ENCODE measurements at places on chromosomes 2 and 18. TPM values are rescaled to one million over a fixed set of nuclear protein-coding genes. Genes with fewer than 3 reads are reported as not detected.

Gene IL37
- total RNA-seq = not detected

- no peak for DNase-seq
These were observed 1.8 kb downstream of the RNF138 start for GRCh38 chr18:32093523-32093922.

DNA sequence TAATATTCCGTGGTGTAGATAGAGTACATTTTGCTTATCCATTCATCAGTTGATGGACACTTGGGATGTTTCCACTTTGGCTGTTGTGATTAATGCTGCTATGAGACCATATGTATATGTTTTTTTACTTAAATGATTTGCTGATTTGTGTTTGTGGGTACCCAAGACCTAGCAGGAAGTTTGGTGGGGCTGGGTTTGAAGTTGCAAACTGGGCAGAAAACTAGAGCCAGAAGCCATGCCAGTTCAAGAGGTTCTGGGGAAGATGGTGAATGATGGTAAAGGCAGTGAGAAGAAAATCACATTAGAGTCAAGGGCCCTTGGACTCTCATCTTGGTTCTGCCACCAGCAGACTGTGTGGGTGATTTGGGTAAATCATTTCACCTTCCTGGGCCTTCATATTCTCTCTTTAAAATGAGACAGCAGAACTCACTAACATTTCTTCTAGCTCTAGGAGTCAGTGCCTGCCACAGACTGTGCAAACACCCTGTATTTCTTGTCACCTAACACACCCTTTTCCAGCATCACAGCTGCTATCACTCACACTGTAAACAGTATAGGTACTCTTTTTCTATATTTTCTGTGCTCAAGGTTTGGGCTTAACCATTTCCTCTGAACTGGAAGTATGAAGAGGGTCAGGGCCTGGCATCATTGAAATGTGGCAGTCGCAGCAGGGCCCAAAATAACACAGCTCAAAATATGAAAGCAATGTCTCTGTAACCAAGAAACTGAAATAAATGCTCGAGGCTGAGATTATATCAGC lies 8.4 kb upstream of the CTLA4 start:
- DNase-seq = no peak

DNA sequence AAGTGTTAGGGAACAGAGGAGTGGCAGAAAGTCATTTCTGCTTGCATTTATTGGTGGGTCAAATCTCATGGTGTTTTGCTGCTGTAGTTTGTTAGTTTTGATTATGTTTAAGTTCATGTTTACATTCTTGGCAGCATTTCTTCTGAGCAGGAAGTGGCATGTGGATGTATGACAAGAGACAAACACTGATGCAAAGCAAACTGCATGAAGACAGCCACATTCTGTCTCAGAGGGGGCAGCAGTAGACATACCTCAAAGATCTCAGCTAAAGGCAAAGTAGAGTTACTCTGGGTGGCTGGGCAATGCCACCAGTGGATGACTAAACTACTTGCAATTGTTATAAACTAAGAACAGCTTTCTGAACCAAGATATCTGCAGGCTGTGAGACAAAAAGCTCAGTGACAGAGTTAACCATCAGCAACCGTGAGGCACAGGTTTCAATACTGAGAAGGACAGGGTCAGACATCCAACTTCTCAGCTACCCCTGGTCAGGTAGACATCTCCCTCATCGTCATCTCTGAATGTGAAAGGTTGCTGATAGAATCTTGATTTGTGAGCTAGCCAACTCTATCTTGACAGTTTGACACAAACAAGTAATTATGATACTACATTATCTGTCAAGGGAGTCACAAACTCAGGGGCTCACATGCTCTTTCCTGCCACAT lies 16.4 kb downstream of the GALNT3 start:
- DNase-seq = no peak

DNA sequence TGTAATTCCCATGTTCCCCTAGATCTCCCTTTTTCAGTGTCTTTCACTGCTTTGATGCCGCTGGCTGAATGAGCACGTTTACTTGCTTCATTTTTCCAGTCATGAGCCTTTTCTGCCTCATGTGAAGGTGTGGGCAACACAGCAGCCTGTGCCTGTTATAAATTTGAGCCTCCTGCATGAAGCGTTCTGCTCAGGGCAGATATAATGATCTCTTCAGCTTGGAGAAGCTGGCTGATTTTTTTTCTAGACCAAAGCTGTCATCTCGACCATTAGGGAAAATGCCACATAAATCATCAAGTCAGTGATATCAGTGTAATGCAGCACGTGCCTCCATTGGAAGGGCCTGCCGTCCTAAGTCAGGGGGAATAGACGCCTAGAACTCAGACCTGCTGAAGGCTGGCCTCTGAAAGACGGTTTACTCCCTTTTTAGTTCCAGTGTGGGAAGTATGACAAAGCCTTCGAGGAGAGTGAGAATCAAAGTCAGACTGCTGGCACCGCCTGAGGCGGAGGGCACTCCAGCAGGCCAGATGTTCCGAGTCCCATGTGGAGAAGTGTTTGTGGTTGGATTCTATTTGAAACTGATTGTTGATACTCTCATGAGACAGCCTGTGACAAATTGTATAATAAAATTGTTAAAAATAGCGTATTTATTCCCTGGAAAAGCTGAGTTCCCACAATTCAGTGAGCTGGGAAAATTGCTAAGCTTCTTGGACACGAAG lies 196.5 kb downstream of the MYO1B start:
- DNase-seq = peak; percentile 4

DNA sequence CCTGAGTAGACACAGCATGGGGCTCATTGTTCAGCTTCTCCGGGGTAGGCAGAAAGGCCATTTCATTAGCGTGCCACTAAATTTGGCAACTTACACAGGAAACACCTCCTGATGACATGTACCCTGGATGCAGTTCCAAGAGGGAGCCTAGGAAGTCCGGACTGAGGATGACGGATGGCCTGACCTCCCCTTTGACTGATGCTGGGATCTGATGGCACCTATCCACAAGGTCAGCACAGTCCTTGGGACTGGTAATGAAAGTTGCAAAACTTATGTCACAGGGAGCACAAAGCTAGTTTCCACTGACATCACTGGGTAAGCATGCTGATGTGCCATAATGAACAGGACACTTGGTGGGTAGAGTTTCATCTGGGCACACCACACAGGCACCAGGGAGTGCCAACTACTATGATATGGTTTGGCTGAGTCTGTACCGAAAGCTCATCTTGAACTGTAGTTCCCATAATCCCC lies 126.7 kb upstream of the ARL4C start:
- no peak for DNase-seq

DNA sequence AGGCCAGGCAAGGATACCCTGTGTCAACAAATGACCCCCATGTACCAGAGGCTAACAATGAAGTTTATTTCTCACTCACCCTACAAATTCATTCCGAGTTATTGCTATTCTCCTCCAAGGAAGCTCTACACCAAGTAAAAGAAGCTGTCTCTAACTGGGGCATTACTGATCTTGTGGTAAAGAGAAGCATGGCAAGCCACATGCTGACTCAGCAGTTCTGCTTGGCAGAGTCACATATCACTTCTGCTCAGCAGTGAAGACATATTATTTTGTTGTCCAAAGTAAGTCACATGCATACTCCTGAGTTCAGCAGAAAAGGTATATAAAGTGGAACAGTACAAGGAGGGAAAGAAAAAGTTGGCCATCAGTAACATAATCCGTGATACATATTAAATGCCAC lies 315.8 kb downstream of the GULP1 start:
- no peak for DNase-seq

Gene RGPD4
- 2.2 TPM for total RNA-seq

DNA sequence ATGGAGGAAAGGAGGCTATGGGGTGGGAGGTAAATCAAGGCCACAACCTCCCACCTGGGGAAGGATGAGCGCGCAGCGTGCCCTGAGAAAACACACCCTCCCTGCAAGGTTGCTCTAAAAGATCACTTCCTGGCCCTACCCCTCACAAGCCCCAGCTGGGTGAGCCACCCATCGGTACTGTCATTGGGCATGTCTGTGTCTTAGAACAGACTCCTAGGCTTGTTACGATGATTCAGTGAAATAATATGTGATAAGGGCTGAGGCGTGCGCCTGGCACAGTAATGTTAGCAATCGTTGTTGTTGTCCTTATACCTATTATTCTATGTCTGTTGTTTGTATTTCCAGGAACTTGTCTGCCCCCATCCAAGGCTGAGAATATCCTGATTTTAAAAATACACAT lies 175.1 kb downstream of the ZFP36L2 start:
- peak; percentile 56 for DNase-seq

GRCh38 chr2:191228861-191229260 lies 16.3 kb upstream of the MYO1B start:
- no peak for DNase-seq

DNA sequence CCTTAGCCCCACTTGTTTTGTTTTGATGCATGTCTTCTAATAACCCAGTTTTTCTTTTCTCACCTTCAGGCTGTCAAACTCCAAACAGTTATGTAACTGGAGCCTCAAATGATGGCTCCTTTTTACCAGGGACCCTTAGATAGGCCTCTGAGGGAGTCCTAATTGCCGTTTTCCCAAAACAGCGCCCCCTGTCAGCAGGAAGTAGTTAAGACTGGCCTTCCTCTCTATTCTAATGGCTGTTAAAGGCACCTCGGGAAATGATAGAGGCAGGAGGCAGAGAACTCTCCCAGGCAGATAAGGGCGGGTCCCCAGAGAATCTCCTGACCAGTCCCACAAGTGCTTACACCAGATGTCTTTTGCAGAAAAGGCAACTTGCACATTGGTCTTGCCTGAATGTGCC lies 123.2 kb downstream of the KCNS3 start:
- DNase-seq = no peak

- peak; percentile 42 for DNase-seq
These were observed 101.2 kb downstream of the UBR3 start for GRCh38 chr2:169928463-169928864.

- no peak for DNase-seq
These were observed 173.7 kb upstream of the FIGN start for GRCh38 chr2:163909411-163910080.

GRCh38 chr18:5197032-5197434 lies at the start of gene AKAIN1:
Gene AKAIN1, minus strand, starts transcription at chr18:5197257. Its CDS starts 204 bp downstream, at chr18:5197053.
- DNase-seq = peak; percentile 55

Data from umbilical cord (tissue), 2 donors.